ENCODE measurements at places on chromosomes 5 and 9.

- DNase-seq = no peak
Observed at GRCh38 chr9:78001946-78002731, 29.5 kb downstream of the GNAQ start.

DNA sequence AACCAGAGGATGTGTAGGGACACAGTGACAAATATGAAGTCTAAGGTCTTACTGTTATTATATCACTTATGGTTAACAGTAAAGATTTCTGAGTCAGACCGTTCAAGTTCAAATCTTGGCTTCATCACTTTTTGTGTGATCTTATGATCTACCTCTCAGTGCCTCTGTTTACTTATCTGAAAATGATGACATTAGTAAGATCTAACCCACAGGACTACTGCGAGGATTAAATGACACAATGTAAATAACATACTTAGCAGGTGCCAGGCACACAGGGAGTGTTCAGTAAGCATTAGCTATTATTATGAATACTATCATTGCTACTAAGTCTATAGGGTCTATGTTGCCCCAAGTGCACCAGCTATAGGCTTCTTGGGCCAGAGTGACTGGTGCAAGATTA is 2.0 kb downstream of the IRF1 start:
- DNase-seq = no peak

DNA sequence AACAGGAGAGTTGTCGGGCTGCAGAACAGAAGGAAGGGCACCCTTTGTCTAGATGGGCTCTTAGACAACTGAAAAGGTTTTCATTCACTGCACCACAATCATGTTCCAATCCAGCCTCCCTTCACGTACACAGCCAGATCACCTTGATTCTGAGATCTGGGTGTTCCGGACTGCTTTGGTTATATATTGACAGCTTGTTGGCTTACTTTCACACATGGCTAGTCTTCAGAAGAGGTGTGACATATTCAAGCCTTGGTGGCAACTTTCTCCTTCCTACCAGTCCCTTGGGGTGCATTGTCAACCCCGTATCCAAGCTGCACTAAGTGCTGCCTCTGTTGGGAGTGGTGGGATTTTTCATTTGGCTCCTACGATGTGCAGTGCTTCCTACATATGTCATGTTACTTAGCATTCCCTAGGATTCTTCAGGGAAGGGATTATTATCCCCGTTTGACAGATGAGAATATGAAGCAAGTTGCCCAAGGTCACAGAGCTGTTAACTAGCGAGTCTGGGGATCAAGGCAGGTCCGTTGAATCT is 100.6 kb downstream of the LIFR start:
- DNase-seq = no peak

GRCh38 chr5:168227973-168228615 is 63.4 kb upstream of the WWC1 start:
- no peak for DNase-seq

DNA sequence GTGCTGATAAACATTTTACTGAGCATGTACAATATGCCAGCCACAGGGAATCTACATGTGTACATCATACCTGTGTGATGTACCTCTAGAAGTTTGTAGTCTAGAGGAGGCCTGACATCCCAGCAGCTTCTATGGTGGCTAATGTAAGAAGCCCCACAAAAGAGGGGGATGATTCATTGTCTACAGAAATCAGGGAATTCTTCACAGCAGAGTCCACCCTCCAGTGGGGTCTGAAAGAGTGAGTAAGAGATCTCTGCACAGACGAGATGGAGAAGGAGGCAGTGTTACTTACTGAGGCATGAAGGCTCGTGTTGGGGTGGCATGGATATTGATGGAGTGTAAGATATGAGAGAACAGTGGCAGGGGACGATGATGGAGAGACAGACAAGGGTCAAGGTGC is 103.0 kb downstream of the NTRK2 start:
- no peak for DNase-seq

DNA sequence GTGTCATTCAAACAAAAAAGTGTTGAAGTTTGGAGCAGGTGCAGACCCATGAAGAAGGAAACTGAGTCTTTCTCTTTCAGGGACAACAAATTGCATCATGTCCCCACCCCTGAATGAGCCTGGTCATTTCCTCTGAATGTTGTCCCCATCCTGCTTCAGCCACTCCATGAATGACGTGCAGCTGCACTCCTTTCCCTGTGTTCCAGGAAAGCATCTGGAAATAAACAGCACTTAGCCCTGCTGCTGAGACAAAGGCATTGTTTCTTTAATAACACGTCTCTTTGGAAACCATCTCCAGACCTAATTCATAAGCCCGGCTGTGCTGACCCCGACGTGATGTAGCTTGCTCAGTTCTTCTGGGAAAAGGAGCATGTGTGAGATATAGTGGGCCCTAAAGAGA is 682.3 kb downstream of the BRINP1 start:
- no peak for DNase-seq

DNA sequence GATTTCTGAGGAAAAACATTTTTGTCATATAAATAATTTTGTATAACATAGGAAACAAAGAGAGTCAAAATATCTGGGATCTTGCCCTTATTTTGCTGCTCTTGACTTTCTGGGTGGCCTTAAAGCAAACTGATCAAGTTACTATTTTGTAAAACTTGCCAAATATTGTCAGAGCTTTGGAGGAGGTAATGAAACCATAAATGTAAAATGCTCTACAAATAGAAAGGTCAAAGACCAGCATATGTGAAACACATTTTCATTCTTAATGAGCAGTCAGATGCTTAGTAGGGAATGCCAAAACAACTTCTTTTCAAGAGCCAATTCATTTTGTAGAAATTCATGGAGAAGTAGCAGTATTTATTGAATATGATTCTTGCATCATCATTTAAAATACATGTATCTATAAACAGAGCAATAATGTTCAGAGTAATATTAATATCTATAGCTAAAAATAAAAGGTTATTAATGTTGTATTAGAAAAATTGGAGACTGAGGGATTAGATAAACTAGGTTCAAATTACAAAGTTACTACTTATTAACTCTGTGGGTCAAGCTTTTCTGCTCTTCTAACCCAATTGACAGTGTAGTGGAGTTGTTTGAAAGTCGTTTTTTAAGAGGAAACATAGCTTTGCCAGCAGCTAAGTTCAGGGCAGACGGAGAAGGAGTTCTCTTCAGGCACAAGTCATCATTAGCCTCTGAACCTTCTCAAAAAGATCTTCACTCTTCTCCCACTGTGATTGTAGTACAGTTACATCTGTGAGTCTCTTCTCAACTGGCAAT is 2053.1 kb downstream of the EFNA5 start:
- no peak for DNase-seq

- no peak for DNase-seq
Observed at GRCh38 chr9:130745210-130745800, 51.7 kb downstream of the EXOSC2 start.

DNA sequence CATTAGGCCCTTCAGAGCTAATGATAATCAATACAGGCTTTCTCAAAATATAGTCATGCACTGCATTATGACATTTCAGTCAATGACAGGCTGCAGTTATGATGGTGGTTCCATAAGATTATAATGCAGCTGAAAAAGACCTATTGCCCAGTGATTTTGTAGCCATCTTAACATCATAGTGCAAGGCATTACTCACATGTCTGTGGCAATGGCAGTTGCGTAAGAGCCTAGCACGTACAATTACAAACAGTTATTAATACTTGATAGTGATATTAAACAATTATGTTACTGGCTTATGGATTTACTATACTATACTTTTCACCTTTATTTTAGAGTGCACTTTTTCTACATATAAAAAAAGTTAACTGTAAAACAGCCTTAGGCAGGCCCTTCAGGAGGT is 214.8 kb downstream of the ISL1 start:
- DNase-seq = no peak

GRCh38 chr5:149936700-149937091 is 7.9 kb downstream of the PDE6A start:
- no peak for DNase-seq

GRCh38 chr9:122209451-122209850 is 19.3 kb downstream of the LHX6 start:
- no peak for DNase-seq

- DNase-seq = no peak
Observed at GRCh38 chr5:59328709-59329296, 564.7 kb downstream of the PDE4D start.

GRCh38 chr9:84554069-84554664 is 115.4 kb upstream of the NTRK2 start:
- peak; percentile 42 for DNase-seq

- no peak for DNase-seq
Observed at GRCh38 chr9:14640967-14641366, 52.3 kb downstream of the ZDHHC21 start.

GRCh38 chr5:3601911-3602782 is 6.5 kb downstream of the IRX1 start:
- DNase-seq = no peak

- no peak for DNase-seq
Observed at GRCh38 chr9:77587042-77587441, 61.1 kb downstream of the GNA14 start.

DNA sequence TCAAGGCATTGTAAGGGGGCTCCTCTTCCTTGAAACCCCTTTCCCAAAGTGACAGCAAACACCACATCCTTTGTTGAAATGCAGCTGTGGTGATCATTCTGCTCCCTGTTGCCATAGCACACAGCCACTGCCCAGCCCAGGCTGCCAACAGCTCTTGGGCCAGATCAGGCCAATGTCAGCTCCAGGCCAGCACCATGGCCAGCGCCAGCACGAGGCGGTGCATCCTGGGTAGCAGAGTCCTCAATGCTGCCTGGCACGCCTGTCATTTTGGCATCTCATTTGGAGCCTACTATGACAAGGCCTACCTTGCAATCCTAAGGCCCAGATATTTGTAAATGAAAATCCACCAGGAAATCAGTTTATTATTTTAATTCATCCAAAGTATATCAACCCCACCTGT is 390.6 kb downstream of the DNAH5 start:
- DNase-seq = no peak

- DNase-seq = no peak
Observed at GRCh38 chr9:24293386-24293785, 252.3 kb downstream of the IZUMO3 start.

GRCh38 chr9:129108805-129109536 is 1.6 kb downstream of the CRAT start:
- no peak for DNase-seq

DNA sequence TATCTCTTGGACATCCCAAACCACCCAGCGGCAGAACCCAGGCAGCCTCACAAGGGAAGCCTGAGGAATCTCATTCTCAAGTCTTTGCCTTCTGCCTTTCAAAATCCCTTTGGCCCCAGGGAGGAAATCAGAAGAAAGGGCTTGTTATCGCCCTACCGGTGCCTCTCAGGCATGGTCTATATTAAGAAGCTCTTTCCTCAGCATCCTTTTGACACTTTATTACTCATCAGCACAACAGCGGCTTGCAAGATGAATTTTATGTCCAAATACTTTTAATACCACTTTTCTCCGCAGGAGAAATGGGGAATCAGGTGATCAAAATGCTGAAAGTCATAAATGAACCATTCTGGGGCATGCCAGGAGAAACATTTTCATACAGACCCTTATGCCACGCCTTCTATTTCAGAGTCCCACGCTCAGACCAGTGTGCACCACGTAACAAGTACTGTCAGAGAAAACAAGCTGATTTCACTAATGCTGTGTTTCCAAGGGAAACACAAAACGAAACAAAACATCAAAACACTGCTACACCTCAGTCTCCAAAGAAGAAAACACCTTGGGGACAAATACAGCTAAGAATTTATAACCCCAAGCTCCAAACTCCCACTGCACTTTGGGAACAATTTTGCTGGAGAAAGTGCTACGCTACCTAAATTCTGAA is 30.0 kb downstream of the RAPGEF1 start:
- no peak for DNase-seq

GRCh38 chr5:72245951-72246532 is 74.0 kb downstream of the MRPS27 start:
- DNase-seq = no peak

Data from iPS DF 19.7 (cell line).